Cardiac septum (tissue), 1 donor: ENCODE measurements at places on chromosomes 5 and 9. TPM values are rescaled to one million over a fixed set of nuclear protein-coding genes. Genes with fewer than 3 reads are reported as not detected.

Gene C8G
- 3.4 TPM for total RNA-seq

Gene GNG10
- 36.4 TPM for total RNA-seq

Gene GPR151
- total RNA-seq = not detected

Gene TAF11L11
- total RNA-seq = not detected

Gene FAM120A
- 116 TPM for total RNA-seq

Gene MSX2
- total RNA-seq = 2.1 TPM

Gene FOXD4L3
- total RNA-seq = not detected

Gene FCN2
- total RNA-seq = not detected

Gene NR2F1
- 0.73 TPM for total RNA-seq

Gene PCDHGA5
- total RNA-seq = 9.7 TPM

Gene MED22
- total RNA-seq = 20.2 TPM

Gene TAS2R1
- not detected for total RNA-seq

Gene PCDHB16
- 2.2 TPM for total RNA-seq

Gene KCTD16
- total RNA-seq = 0.08 TPM

Gene PPP3R2
- total RNA-seq = not detected

Gene CAVIN4
- total RNA-seq = 102 TPM

Gene SRD5A1
- 4.2 TPM for total RNA-seq

Gene DPH7
- 21.2 TPM for total RNA-seq

Gene GABRA1
- not detected for total RNA-seq

Gene HSD17B3
- total RNA-seq = 1.3 TPM

Gene IRX1
- total RNA-seq = 1.2 TPM

Gene CMBL
- total RNA-seq = 31.2 TPM

Gene CREBRF
- total RNA-seq = 20.2 TPM

Gene ASPN
- total RNA-seq = 30.3 TPM

Gene LCN2
- 2.0 TPM for total RNA-seq

Gene PIP5KL1
- total RNA-seq = 0.57 TPM

Gene FBP2
- total RNA-seq = not detected

Gene RHOBTB3
- total RNA-seq = 79.0 TPM

Gene MARCOL
- total RNA-seq = not detected

Gene GDA
- not detected for total RNA-seq
